Fibroblast of the conjunctiva (primary cell): ENCODE measurements at places on chromosomes 7 and 10.

GRCh38 chr7:26397796-26398426 lies 106.2 kb downstream of the SNX10 start:
- no peak for DNase-seq

- no peak for DNase-seq
Observed at GRCh38 chr10:3972460-3973301, 187.7 kb upstream of the KLF6 start.

- no peak for DNase-seq
Observed at GRCh38 chr10:131311402-131311660, 190 bp downstream of the TCERG1L start.

GRCh38 chr10:96820765-96821164 lies 11.3 kb upstream of the LCOR start:
- no peak for DNase-seq

DNA sequence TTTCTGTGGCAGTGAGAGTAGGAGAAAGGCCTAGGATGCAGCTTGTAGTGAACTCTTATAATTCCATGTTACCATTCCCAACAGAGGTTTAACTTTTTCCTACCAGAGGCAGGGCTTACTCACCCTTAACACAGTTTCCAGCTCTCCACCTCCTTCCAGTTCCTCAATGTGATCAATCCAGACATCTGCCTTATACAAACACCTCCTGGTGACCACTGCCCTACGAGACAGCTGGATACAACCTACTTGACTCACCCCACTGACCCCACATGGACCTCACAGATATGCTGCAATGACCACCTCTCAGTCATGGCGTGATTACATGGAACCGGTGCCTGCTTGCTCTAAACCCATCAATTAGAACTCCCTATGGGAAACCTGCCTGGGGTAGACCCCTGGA lies 326.5 kb downstream of the TNS3 start:
- no peak for DNase-seq

- DNase-seq = no peak
Observed at GRCh38 chr7:55465691-55466090, 100.6 kb downstream of the LANCL2 start.

DNA sequence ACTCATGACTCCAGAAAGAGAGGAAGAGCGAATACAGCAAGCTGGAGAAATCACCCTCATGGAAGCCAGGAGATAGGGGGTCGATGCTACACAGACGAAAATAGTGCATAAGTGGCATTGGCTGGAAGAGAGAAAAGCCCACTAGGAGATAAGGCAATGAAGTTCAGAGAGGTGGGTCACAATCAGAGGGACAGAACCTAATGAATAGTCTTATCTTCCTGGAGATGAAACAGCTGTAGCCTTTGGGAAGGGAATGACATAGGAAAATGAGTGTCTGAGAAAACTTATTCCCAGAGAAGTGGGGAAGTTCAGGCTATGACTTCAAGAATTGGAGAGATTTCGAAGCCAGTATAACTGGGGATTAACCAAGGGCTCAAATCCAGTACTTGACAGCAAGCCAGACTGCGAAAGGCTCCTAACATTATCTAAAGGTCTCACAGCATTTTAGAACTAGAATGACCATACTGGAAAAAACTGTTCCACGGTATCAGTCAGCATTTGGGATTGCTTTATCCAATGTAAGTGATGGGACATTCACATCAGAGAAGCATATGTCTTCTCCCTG lies 211.1 kb downstream of the ZNF365 start:
- DNase-seq = no peak

- DNase-seq = no peak
Observed at GRCh38 chr7:100090527-100091410, 2.0 kb downstream of the COPS6 start.

DNA sequence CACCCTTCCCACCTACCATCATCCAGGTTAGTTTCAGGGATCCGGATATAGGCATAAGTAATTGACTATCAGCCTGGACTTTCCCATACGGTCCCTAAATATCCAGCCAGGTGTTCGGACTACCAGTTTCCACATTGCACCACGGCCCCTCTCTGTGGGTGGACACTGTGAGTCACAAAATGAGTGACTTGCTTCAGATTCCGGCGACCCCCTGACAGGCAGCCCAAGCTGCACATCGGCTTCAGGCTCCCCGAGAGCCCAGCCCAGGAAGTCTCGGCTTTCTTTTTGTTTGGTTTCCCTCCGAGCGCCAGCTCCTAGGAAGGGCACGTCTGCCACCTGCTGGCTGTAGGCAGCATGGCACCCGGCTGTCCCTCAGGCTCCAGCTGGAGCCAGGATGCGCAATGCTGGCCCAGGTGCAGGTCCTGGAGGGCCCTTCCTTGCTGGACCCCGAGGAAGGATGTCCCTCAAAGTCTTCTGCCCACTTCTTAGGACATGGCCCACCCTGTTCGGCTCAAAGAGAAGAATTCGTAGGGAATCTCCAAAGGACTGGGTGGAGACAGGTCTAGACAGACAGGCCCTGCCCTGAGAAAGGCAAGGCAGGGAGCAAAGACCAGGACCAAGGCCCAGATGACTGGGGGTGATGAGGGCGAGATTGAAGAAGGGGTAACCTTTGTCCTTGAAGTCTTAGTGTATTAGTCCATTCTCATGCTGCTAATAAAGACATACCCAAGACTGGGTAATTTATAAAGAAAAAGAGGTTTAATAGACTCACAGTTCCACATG lies 10.6 kb downstream of the HABP2 start:
- DNase-seq = peak; percentile 45

DNA sequence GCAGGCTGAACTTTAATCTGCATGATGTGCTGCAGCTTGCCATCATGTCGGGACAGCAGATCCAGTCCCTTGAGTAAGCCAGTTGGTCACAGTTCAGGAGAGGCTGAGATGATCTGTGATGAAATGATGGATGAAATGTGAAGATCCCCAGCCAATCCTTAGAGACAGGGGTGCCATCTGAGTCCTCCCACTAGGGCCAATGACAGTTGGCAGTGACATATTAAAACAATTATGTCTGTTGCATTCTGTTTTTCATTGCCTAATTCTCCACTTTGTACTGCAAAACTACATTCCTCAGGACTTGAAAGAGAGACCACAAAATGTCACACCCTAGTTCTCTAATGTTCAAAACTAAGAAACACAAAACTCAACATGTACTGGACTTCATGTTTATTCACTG lies 66.3 kb upstream of the CAV2 start:
- no peak for DNase-seq

GRCh38 chr7:109763611-109764010 lies 1193.9 kb downstream of the DNAJB9 start:
- no peak for DNase-seq

DNA sequence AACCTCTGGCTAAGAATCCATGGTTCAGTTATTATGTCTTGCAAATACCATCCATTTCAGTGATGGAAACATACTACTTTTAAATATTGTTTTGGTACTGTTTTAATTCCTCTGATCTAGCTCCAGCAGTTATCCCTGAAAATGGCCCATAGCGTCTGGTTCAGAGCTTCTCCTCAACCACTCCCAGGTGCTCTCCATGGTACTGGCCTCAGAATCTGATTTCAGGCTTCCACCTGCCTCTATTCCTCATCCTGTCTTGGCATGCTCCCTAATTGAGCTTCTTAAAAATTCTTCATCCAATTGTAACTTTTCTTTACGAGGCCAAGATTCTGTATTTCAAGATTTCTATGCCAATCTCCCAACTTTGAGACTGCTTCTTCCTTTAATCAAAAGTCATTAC lies 236.3 kb downstream of the HTR7 start:
- DNase-seq = no peak

DNA sequence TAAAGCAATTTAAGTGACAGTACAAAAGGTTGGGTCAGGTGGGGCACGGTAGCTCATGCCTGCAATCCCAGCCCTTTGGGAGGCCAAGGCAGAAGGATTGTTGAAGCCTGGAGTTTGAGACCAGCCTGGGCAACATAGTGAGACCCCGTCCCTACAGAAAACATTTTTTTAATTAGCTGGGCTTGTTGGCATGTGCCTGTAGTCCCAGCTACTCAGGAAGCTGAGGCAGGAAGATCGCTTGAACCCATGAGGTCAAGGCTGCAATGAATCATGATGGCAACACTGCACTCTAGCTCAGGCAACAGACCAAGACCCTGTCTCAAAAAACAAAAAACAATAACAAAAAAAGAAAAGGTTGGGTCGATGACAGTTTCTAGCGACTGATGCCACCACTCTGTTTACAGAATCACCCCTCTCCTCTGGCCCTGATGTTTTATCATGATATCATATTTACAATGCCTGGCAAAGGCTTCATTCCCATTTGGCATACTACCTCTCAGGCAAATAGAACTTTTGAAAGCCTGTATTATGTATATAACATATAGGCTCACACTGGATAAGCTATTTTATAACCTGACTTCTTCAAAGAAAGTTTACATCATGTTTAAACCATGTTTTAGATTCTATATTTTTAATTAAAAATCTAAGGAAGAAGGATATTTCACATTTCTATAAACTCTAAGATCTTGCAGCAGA lies 558 bp upstream of the ABCC2 start:
- no peak for DNase-seq

DNA sequence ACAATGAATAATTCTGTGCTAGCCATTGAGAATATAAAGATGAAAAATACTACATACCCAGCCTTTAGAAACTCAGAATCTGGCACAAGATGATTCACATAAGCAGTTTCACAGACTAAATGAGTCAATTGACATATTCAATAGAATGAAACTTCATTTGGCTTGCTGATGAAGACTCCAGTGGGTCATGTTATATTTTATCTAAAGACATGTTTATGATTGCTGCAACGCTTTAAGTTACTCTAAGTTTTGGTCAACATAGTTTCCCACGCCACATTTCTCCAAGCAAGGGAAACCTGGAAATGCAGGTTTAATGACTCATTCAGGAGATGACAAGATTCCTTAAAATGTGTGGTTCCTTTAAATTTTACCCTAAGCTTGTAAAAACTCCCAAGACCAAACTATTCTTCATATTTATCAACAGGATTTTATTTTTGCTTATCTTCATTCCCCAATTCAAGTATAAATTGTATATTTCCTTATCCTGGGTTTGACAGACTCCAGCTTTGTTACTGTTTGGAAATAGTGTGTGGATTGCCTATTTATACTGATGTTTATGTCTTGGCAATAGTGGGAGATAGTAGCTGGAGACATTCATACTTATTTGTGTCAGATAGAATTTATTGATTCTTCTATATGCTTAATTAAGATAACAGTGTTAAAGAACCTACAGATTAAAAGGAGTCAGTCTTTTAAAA lies 6.6 kb downstream of the SEMA3A start:
- DNase-seq = no peak

GRCh38 chr7:101666293-101666692 lies 37.2 kb upstream of the MYL10 start:
- DNase-seq = no peak

GRCh38 chr10:35456153-35456720 lies 119.9 kb downstream of the CCNY start:
- no peak for DNase-seq

DNA sequence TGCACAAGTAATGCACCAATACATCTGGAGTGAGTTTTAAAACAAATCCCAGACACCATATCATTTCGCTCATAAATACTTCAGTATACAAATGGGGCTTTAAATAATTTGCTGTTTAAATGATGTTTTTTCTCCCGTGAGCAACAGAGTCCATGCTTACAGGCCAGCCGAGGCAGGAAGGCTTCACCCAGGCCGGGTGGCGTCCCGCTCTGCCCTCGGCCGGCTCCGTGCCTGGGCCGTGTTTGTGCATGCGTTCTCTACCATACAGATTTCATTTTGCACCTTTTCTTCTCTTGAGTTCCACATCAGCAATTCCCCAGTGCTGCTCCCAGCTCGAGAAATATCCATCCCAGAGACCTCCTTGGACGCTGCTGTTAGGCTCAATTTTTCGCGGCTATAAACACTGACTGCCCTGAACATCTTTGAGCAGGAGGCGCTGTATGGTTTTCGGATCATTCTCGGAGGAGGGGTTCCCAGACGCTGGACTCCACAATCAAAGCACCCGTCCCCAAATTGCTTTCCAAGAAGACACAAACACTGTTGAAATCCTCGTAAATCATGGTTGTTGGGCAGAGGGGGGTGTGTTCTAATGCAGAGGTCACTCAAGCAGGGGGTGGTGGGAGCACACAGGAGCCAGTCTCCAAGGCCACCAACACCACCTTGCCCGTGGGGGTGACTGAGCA lies 91.6 kb downstream of the MICALL2 start:
- DNase-seq = no peak

- no peak for DNase-seq
Observed at GRCh38 chr10:44933451-44934321, 22.5 kb downstream of the TMEM72 start.

- DNase-seq = peak; percentile 84
Observed at GRCh38 chr10:3886641-3887251, 101.7 kb upstream of the KLF6 start.

GRCh38 chr7:11355399-11356005 lies 381.8 kb downstream of the PHF14 start:
- DNase-seq = no peak

DNA sequence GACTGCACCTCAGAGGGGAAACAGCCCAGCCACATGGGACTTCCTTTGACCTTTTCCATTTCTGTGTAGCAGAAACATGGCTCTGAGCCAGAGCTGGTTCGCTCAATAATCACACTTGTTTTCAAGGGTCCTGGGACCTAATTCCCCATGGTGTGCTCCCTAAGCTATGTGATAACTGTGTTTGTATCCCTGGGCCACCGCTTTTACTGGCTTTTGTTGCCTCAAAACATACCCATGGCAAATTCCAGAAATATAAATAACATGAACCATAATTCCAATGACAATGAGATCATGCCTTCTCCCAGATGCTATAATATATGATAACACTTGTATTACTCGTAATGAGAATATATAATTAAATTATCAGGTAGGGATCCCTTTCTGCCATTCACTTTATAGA lies 196.4 kb downstream of the GFRA1 start:
- DNase-seq = no peak

DNA sequence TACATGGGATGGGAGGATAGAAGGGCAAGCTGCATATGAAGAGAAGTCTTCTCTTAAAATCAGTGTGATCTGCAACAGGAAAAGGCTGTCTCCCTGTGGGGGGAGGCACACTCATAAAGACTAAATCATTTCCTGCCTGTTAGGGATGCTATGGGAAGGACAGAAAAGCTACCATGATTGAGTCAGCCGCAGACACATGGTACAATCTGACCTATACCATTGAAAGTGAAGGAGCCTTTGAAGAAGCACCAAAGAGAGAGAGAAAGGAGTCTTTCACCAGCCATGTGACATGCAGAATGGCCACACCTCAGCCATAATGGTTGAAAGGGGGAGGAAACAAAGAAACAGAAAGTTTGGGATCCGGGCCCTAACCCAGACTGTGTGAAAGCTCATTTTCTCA lies 29.1 kb downstream of the NUDCD3 start:
- DNase-seq = no peak

- DNase-seq = no peak
Observed at GRCh38 chr10:44478876-44479705, 94.2 kb upstream of the CXCL12 start.

GRCh38 chr7:35545831-35546230 lies 149.1 kb downstream of the HERPUD2 start:
- no peak for DNase-seq

DNA sequence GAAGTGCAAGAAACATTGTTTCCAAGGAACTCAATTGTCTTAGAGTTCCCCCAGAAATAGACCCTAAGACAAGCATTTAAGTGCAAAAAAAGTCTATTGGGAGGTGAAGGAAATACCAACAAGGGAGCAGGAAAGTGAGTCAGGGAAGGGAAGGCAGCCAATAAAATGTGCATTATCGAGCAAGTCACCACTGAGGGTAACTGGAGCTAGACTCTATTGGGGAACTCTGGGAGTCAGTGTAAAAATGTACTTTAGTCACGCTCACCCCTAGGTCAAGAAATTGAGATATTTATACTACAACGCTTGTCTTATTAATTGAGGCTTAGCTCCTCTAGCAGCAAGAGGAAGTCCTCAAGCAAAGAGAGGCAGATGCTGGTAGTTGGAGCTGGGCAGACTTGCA lies 137.7 kb downstream of the RTKN2 start:
- peak; percentile 75 for DNase-seq
